ENCODE measurements at places on chromosomes 5 and 9.

GRCh38 chr5:118593003-118593328 lies 395.4 kb downstream of the DTWD2 start:
- DNase-seq: no peak

- DNase-seq: no peak
Measured at GRCh38 chr5:143168171-143168741, 235.2 kb downstream of the NR3C1 start.

GRCh38 chr9:110152704-110153374 lies 55.1 kb downstream of the C9orf152 start:
- DNase-seq: no peak

DNA sequence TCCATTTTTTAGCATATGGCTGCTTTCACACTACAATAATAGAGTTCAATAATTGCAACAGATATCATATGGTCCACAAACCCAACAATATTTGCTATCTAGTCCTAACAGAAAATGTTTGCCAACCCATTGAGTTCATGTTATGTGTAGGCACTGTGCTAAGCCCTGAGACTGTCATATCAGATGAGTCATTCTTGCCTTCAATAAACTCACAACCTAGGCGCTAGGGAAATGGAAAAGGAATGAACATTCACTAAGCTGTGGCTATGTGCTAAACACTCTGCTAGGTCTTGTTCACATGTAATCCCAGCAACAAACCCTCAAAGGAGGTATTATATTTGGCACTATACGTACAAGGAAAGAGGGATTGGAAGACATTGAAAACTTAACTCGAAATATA lies 8.4 kb upstream of the TIMD4 start:
- DNase-seq: no peak

DNA sequence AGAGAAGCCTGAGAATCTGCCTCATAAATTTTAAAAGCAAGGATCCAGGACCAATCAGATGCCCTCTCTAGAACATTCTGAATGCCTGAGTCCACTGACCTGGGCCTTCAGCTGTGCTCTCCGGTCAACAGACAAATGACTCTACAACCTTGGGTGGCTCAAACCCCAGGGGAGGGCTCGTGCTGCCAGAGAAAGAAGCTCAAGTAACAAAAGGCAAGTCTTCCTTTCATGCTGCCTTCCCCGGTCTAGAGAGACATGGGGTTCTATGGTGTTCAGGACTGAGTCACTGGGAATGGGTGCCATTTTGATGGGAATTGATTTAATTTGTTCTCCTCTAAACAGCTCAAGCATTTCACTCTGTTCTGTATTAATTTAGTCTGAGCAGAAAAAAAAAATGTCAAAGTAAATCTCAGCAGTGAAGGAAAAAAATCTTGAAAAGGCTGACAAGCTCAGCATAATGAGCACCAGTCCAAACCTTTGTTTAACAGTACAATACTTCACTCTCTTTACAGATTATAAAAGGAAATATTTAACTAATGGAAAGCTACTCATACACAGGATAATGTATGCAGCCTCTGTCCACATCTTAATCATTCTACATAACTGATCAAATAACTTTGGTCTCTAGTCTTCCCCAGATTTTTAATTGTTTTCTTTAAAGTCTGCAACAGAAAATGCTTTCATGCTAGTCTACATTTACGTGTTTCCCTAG lies 191.0 kb downstream of the GLIS3 start:
- no peak for DNase-seq

GRCh38 chr5:21173526-21173925 lies 1185.5 kb upstream of the CDH18 start:
- DNase-seq: no peak

DNA sequence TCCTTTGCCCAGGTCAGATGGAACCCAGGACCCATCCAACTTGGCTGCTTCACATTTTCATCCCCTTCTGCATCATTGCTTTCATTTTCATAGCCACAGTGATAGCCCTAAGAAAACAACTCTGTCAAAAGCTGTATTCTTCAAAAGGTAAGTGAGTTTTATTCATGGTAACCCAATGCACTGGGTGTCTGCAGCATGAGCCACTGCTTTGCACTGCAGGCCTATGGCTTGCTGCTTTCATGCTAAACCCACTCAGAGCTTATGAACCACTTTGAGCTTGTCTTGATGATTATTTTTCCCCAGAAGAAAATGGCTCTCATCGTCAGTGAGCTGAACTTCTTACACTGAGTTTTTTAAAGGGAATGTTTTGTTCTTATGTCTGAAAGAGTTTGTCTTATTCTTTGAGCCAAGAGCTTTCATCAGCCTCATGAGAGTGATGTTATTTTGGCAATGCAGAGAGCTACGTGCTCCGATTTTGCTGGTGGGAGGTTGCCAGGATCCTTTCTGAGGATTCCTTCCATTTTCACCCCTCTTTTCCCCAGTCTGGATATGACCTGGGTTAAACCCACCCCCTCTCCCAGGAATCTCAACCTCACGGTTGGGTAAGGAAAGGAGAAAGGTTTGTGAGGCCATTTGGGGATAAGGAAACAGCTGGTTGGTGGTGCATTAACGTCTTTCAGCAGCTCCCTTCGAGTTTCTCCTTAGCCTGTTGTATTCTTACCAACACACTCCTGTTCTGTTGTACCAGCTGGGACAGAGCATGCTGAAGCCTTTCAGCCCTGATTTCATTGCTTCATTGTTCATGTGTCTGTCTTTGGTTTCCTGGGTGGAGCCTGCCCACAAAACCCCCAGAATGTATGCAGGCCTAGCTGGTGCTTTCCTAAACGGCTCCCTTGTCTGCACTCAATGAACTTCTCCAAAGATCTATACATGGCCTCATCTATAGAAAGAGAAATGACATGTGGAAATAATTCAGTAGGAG lies 47.6 kb downstream of the PDCD1LG2 start:
- no peak for DNase-seq

DNA sequence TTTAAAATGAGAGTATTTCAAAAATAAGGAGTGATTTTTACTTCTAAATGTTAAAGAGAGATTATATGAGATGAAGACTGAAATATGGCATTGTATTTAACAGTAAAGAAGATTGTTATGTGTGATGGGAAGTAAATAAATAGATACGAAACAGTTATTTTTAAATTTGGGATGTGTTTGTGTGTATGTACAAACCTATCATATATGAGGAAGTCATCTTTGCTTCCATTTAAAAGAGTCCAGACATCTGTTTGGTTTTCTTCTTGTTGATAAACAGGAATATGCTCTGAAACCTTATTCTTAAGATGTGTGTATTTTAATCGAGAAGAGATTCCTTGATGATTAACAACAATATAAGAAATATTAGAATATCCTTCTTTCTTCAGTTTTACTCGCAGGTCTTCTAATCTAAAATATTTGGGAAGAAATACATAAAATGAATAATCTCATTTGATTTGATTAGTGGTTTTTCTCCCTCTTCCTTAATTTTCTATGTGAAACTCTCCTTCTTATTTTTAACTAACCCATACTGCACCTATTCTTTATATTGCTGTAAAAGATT lies 4.9 kb downstream of the SELENOP start:
- no peak for DNase-seq

DNA sequence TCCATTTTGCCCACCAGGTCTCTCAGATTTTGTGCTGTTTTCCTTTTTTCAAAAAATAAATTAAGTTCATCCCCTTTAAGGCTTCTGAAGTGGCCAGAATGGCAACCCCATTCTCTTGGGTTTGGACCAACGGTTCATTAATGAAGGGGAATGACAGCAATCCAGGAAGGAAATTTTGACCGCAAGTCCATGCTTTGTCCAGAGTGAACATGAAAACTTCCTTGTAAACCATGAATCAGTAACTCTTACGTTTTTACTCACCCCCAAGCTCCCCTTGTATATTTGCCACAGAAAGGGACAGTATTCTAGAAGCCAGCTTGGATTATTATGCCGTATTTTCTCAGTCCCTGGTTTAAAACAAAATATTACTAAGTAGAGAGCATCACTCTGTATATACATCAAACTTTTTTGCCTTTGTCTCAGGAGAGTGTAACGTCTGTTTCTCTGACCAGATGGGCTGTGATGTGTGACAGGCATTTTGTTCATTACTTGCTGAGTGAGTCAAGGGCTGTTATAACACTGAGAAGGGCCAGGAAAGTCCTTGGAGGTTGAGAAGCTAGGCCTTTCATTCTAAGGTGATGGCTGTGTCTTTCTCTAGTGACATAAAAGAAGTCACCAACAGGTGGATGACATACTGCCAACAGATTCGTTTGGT lies 148.2 kb downstream of the SMARCA2 start:
- no peak for DNase-seq

- DNase-seq: no peak
Measured at GRCh38 chr5:154850255-154851062, at the start of gene FAXDC2. Gene FAXDC2 (minus strand): TSS chr5:154850603. CDS start chr5:154838178, 12,425 bp downstream.

- no peak for DNase-seq
Measured at GRCh38 chr9:16671591-16672137, 198.8 kb downstream of the BNC2 start.

GRCh38 chr5:27377626-27378025 lies 339.2 kb upstream of the CDH9 start:
- no peak for DNase-seq

GRCh38 chr5:146240951-146241350 lies 37.5 kb downstream of the RBM27 start:
- no peak for DNase-seq

DNA sequence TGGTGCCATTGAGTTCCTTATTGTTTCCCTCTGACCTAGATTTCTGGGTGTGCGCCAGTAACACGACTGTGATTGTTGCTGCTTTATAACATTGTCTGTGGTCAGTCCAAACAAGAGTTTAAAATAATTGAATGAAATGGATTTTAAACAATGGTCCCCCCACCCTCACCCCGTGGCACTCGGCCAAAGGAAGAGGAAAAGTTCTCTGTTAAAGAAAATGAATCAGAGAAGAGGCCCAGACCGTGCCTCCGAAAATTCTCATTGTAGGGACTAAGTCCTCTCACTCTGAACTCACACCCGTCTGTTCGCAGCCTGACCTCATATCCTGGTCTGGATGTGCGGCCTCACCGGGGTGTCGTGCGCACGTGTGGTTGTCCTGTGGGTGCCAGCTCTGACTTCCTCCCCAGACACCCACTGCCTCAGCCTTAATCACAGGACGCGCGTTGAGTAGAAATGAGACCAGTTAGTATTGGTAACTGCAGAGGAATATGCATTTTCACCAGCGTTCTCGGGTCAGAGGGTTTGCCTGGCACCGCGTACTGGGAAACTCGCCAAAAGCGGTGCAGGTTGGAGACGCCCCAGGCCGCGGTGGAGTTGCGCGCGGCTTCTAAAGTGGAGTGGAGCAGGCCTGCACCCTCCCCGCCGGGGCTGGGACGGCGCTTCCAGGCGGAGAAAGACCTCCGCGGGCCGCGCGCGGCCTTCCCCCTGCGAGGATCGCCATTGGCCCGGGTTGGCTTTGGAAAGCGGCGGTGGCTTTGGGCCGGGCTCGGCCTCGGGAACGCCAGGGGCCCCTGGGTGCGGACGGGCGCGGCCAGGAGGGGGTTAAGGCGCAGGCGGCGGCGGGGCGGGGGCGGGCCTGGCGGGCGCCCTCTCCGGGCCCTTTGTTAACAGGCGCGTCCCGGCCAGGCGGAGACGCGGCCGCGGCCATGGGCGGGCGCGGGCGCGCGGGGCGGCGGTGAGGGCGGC lies at the start of gene ABL1:
Gene ABL1, plus strand, starts transcription at position 884 of the 966 bp plus-strand sequence. CDS start 193 bp downstream, outside the sequence.
- peak; percentile 30 for DNase-seq

- DNase-seq: no peak
Measured at GRCh38 chr5:62007457-62007856, 298.5 kb upstream of the KIF2A start.

GRCh38 chr5:91978221-91978882 lies 595.2 kb upstream of the ARRDC3 start:
- DNase-seq: no peak

DNA sequence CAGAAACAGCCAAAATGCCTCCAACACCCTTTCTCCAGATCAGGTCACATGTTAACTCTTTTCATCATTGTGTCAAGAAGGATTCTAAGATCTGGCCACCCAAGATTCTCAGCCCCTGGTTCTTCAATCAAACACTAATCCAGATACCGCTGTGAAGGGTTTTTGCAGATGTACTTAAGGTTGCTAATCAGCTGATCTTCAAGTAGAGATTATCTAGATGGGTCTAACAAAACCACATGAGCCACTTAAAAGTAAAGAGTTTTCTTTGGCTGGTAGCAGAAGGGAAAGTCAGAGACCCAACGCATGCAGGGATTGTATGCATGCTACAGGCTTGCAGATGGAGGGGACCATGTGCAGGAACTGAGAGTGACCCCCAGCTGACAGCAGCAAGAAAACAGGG lies 267.9 kb downstream of the CDK5RAP2 start:
- DNase-seq: no peak

- DNase-seq: no peak
Measured at GRCh38 chr5:72202331-72202825, 95.1 kb downstream of the MAP1B start.

GRCh38 chr9:69141851-69142250 lies 32.2 kb upstream of the TJP2 start:
- no peak for DNase-seq

DNA sequence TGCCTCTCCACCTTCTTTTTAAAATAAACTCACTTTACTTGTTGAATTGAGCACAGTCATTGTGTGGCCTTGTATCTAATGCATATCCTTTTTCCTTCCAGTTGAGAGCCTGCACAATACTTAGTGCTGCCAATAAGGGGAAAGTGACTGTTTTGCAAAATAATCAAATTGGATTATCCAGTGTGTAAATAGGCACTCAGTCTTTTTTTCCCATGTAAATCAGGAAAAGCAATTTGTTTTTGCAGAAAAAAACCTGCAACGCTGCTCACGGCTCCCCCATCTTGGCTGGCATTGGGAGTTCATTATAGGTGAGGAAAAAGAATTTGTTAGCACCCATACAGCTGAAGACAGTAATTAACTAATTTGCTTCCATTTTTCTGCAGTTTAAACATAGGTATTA lies 299.9 kb downstream of the CSNK1G3 start:
- no peak for DNase-seq

- no peak for DNase-seq
Measured at GRCh38 chr9:104765138-104765537, 1.2 kb downstream of the NIPSNAP3B start.

All from stimulated activated CD8-positive, alpha-beta memory T cell treated with anti-CD3 and anti-CD28 coated beads, Interleukin-4, amount 100 ng/mL, for 1 hour (primary cell).